ENCODE measurements at places on chromosomes 2 and 18.

GRCh38 chr18:10559553-10560451, 34.0 kb downstream of the NAPG start:
- DNase-seq: no peak

GRCh38 chr2:16188261-16188890, 248.0 kb downstream of the MYCN start:
- no peak for DNase-seq

DNA sequence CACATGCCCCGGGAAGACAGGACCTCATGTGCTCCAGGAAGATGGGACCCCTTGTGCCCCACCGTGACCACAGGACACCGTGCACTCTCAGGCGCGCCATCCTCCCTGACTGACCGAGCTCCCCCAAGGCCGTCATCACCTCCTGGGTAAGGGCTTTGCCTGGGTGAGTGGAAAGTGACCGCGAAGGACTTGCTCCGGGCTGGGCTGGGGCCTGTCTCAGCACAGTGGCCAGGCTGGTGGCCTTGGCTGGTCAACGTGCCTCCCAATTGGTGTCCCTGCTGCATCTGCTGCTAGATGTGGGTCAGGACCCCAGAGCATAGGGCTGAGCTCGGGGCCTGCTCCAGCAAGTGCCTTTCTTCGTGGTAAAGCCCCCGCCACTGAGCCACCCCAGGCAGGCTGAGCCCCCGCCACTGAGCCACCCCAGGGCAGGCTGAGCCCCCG, 69.7 kb upstream of the CTDP1 start:
- no peak for DNase-seq

- no peak for DNase-seq
These were observed 7.7 kb downstream of the DNMT3A start for GRCh38 chr2:25333981-25334380.

GRCh38 chr2:3759761-3760160, 56.4 kb downstream of the DCDC2C start:
- DNase-seq: no peak

DNA sequence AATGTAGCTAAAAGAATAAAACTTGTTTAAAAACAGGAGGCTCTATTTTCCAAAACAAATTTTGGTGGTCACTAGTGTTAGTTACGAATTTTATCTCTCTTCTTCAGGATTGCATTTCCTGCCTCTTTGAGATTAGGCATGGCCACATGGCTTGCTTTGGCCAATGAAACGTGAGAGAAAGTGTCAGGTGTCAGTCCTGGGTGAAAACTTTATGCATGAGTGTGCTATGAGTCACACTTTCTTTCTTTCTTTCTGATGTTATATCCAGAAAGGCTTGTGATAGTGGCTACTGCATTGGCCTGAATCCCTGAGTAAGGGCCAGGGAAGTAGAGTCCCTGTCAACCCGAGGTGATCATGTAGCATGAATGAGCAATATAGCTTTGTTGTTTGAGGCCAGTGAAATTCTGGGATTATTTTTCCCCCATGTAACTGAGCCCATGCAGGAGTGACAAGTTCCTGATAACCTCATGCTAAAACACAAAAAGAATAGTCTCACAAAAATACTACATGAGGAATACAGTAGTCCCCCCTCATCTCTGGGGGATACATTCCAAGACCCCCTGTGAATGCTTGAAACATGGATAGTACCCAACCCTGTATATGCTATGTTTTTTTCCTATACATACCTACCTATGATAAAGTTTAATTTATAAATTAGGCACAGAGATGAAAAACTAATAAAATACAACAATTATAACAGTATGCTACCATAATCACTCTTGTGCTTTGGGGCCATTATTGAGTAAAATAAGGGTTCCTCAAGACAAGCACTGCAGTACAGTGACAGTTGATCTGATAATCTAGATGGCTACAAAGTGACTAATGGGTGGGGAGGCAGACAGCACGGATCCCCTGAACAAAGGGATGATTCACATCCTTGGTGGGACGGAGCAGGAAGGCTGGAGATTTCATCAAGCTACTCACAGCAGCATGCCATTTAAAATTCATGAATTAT, 109.5 kb downstream of the CDC42EP3 start:
- peak; percentile 79 for DNase-seq

DNA sequence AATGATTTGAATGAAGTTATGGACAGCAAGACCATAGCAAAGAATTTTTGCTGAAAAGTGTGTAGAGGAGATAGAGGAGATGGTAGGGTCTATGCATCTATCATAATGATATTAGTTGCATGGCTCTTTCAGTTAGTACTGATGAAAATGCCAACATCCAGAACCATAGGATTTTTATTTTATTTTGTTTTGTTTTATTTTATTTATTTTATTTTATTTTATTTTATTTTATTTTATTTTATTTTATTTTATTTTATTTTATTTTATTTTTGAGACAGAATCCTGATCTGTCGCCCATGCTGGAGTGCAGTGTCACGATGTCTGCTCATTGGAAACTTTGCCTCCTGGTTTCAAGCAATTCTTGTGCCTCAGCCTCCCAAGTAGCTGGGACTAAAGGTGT, 1021.1 kb upstream of the ZEB2 start:
- no peak for DNase-seq

DNA sequence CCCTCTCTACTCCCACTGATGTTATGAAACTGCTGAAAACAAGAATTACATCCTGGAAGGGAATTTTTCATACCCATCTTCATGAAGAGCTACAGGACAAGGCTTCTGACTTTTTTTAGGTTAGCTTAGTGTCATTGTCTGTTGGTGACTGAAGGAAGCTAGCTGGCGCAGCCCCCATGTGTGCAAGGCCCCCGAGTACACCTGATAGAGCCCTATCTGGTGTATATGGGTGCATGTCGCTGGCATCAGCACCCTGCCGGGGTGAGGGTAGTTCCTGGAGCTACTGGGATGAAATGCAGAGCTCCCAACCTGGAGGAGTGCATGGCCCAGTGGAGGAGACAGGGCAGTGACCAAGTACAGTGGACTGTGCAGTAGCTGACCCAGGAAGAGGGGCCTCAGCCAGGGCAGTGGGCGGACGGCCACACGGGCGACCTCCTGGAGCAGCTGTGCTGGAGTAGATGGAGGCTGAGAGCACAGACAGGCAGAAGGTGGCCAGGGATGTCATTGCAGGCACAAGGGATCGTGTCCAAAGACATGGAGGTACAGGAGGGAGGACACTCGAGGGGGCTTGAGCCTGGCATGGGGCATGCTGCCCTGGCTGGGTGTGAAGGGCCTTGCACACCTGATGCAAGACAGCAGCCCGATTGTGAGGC, 12.1 kb downstream of the IMPA2 start:
- no peak for DNase-seq

DNA sequence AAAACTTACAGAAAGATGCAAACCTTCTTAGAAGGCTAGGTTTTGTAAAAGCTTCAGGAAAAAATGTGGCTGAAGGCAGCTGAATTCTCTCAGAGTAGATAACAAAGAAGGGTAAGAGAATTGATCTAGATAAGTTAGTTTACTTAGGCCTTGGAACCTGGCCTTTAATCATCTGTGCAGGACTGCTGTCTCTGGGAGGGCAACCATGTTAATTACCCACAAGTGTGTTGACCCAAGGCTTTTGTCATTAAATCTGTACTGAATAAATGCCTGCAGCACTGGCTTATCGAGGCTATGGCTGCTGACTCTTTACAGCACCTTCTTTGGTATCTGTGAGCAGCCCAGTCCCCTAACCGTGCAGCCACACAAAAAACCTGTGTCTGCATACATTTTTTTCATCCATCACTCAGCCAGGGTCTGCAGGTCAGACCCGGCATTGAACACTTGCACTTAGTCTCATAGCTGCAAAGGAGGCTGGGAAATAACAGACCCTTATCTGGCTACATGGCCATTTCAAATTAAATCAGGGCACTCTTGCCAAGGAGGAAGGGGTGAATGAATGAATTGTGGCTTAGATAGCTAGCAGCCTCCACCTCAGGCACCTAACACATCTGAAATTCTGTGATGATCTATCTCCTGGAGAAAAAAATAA, 120.2 kb upstream of the MSH2 start:
- no peak for DNase-seq

- DNase-seq: no peak
These were observed 68.5 kb upstream of the HDAC4 start for GRCh38 chr2:239469106-239469960.

GRCh38 chr18:22698711-22699110, 234.4 kb upstream of the RBBP8 start:
- no peak for DNase-seq
